Cardiac septum (tissue), 1 donor: ENCODE measurements at places on chromosomes 7 and 10. TPM values are rescaled to one million over a fixed set of nuclear protein-coding genes. Genes with fewer than 3 reads are reported as not detected.

- no peak for DNase-seq
Observed at GRCh38 chr10:82621680-82622079, 746.7 kb downstream of the NRG3 start.

DNA sequence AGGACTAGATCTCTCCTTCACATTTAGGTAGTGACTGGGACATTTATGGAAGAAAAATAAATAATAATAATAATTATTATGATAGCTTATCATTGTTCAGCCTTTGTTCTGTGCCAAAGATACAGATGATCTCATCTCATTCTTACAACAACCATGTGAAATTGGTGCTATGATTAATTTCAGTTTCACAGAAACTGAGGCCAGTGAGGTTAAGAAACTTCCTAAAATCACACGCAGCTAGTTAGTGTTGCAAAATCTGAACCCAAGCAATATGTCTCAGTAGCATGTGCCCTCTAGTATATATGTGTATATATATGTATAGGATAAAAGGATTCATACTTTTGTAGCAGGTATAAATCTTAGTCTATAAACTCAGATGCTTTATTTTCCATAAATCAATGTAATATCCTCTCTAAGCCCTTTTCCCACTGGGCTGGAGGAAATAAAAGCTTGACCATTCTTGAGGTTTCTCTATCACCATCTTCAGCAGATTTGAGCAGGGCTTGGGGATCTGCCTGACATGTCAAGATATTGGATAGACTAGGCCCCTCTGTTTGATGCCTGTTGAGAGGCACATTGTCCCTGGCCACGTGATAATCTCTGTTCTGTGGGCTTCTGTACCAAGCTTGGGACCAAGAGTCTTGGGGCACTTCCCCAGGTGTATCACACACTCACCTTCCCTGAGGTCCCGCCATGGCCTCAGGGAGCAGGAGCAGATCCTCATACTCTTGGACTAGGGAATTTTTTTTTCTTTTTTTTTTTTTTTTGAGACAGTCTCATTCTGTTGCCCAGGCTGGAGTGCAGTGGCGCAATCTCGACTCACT, 172.6 kb upstream of the NRP1 start:
- DNase-seq: no peak

DNA sequence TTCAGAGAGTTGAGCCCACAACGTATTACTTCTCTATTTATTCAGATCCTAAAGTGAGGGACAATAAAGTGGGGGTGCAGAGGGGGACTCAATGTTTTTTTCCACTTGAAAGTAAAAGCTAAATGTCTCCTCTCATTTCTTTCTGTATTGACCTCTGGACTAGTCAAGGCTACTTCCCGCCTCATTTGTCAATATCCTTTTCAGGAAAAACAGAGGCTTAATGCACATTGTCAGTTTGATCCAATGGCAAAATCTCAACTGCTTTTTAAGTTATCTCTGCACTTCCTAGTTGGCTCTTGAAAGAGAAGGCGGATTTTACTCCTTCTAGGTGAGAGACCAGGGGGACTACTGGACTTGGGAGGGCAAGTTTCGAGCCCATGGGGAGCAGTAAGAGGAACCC, 56.4 kb downstream of the HIPK2 start:
- DNase-seq: no peak

The GCK gene
- total RNA-seq: 3.7 TPM

The NACAD gene
- total RNA-seq: 5.3 TPM

- peak; percentile 79 for DNase-seq
Observed at GRCh38 chr10:119817991-119818888, 54.4 kb downstream of the MCMBP start.

The GLRX3 gene
- total RNA-seq: 67.5 TPM

GRCh38 chr10:30883116-30883515, 148.5 kb downstream of the ZNF438 start:
- no peak for DNase-seq

The RASA4B gene
- 6.3 TPM for total RNA-seq

DNA sequence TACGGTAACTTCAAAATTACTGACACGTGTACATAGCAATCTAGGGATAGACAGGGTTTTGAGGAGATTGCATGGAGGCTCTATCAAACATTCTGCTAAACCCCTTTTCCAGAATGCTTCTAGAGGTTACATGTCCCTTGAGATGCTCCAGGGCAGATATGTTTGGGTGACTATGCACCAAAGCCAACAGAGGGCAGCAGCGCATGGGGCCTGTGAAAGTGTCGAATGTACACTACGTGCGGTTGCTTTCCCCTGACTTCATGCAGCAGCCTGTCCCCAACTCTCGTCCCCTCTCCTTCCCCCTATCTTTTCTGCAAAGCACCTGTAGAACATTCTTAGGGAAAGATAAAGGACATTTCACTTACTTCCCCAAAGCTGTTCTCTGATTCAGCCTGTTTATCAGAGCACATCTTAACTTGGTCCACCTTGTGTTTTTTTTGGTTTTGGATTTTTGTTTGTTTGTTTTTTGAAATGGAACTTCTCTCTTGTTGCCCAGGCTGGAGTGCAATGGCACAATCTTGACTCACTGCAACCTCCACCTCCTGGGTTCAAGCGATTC, 90.2 kb downstream of the UBE3C start:
- no peak for DNase-seq

The RET gene
- 0.94 TPM for total RNA-seq
